ENCODE measurements at places on chromosomes 5 and 9. TPM values are rescaled to one million over a fixed set of nuclear protein-coding genes. Genes with fewer than 3 reads are reported as not detected.

The LHX3 gene
- 0.05 TPM for total RNA-seq

The OTULINL gene
- 27.0 TPM for total RNA-seq

The IER5L gene
- 37.6 TPM for total RNA-seq

The PSAT1 gene
- total RNA-seq, result 145 TPM

The ENTPD2 gene
- 3.1 TPM for total RNA-seq

The NANS gene
- total RNA-seq, result 71.8 TPM

The APBA1 gene
- 0.15 TPM for total RNA-seq

The HAVCR2 gene
- total RNA-seq, result 0.52 TPM

The CDC26 gene
- 48.5 TPM for total RNA-seq

The LCN6 gene
- not detected for total RNA-seq

The MLLT3 gene
- total RNA-seq, result 19.4 TPM

The PCDHB10 gene
- total RNA-seq, result 0.06 TPM

The TMEFF1 gene
- 0.59 TPM for total RNA-seq

The MCIDAS gene
- total RNA-seq, result 1.6 TPM

The PNPLA7 gene
- total RNA-seq, result 0.71 TPM

The RETREG1 gene
- 3.2 TPM for total RNA-seq

The TRIM36 gene
- 2.0 TPM for total RNA-seq

The SEMA6A gene
- total RNA-seq, result 0.15 TPM

The CSF1R gene
- total RNA-seq, result 0.35 TPM

The COL23A1 gene
- total RNA-seq, result not detected

The PCDHAC2 gene
- total RNA-seq, result 4.2 TPM

The TTC1 gene
- 65.0 TPM for total RNA-seq

The SKP1 gene
- total RNA-seq, result 643 TPM

The HMGCS1 gene
- total RNA-seq, result 57.8 TPM

The CHMP5 gene
- total RNA-seq, result 75.7 TPM

The GARIN3 gene
- total RNA-seq, result not detected

The PRKACG gene
- not detected for total RNA-seq

The GNG10 gene
- total RNA-seq, result 59.7 TPM

The RHOBTB3 gene
- total RNA-seq, result 7.9 TPM

The CBY3 gene
- total RNA-seq, result not detected

The FREM1 gene
- total RNA-seq, result not detected

The LRRTM2 gene
- total RNA-seq, result not detected

The CHSY3 gene
- 0.36 TPM for total RNA-seq

The TMC1 gene
- total RNA-seq, result not detected

The MARCHF11 gene
- total RNA-seq, result not detected

The FAM78A gene
- total RNA-seq, result 0.44 TPM

The ANKH gene
- total RNA-seq, result 17.9 TPM

The C5orf52 gene
- not detected for total RNA-seq

The ZNF608 gene
- 0.99 TPM for total RNA-seq

The LCN9 gene
- 0.14 TPM for total RNA-seq

The VCAN gene
- total RNA-seq, result 12.6 TPM

The NKD2 gene
- 23.2 TPM for total RNA-seq

The PRRX2 gene
- total RNA-seq, result 5.6 TPM

The AP3B1 gene
- 33.3 TPM for total RNA-seq

The BARHL1 gene
- not detected for total RNA-seq

The PCDHGA3 gene
- total RNA-seq, result 0.05 TPM

The PTPRD gene
- total RNA-seq, result 0.59 TPM

The C9 gene
- total RNA-seq, result not detected

The TEK gene
- 0.18 TPM for total RNA-seq

The ISL1 gene
- total RNA-seq, result 0.06 TPM

The GABRA1 gene
- total RNA-seq, result not detected

Data from A549 treated with dexamethasone at 1 μM for 4 hours (cell line).